ENCODE measurements at places on chromosomes 3 and 15.

- DNase-seq: no peak
Observed at GRCh38 chr3:196423044-196423781, 9.0 kb downstream of the UBXN7 start.

- DNase-seq: no peak
Observed at GRCh38 chr3:127043731-127044510, 61.0 kb downstream of the PLXNA1 start.

DNA sequence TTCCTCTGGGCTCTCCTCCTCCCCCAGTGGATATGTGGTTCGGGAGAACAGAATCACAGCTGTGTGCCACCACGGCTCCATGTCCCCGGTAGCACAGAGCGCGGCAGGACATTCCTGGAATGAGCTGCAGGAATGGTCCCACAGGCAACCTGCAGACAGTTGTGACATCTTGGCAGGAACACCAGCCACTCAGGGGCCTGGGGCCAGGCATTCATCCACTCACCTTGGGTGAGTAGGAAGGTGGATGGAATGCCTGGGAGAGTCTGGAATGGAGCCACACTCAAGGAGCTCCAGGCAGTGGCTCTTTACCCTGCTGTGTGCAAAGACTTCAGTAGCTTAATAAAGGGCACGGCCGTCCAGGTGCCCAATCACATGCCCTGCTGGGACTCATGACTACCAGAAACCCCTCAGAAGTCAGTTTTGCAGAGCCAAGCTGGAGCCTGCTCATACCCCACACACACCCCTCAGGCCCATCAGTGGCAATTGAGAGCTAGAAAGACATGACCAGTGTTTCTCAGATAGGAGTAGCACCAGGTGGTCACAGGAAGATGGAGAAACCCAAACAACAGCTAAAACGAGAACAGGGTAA is 117.3 kb upstream of the PRR20G start:
- no peak for DNase-seq

GRCh38 chr3:38227989-38228388 is 37.6 kb upstream of the SLC22A13 start:
- no peak for DNase-seq

DNA sequence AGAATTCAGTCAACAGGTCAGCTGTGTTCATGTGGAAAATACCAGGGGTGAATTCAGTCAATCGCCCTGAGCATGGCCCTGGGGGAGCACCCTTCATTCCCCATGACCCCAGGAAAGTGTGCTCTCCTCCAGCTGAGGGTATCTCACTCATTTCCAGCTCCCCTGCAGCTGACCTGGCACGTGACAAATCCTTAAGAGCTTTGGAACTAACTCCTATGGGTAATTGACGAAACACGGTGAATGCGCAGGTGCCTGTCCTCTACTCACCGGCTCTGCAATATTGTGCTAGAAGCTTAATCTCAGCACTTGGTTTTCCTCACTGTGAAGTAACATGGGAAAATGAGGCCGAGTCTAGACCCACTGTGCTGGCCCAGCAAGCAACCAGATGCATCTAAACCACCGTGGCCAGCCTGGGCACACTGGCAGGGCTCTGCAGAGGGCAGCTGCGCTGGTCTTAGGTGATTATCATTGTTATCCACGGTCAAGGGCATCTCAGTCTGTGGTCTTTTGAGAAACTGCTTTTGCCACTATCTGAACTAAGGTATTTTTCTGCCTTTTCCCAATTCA is 63.1 kb downstream of the SPSB4 start:
- no peak for DNase-seq

- DNase-seq: no peak
Observed at GRCh38 chr3:4888913-4889846, 90.1 kb upstream of the BHLHE40 start.

DNA sequence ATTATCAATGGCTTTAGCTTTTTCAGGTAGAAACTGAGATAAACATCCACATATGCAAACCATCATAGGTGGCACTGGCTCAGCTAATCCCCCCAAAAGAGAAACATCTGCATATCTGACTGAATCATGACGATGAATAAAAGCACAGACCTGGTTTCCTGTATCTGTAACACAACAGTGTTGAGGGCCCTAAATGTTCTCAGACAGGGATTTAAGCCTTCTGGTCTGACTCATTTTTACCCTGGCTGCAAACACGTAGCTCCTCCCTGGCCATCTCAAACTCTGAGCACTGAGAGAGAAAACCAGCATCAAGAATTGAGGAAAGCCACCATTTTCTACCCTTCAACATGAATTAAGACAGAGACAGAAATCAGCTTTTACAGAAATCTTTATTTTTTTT is 35.2 kb downstream of the GLB1 start:
- no peak for DNase-seq

GRCh38 chr3:126469479-126469878 is 6.2 kb downstream of the ZXDC start:
- DNase-seq: no peak

GRCh38 chr3:124786511-124787241 is 56.4 kb downstream of the UMPS start:
- DNase-seq: no peak

- no peak for DNase-seq
Observed at GRCh38 chr3:52230461-52230860, 5.0 kb upstream of the TLR9 start.

- DNase-seq: no peak
Observed at GRCh38 chr15:90708516-90708915, 8.6 kb upstream of the BLM start.
